Sigmoid colon (tissue), 7 donors: ENCODE measurements at places on chromosomes 13 and 19. TPM values are rescaled to one million over a fixed set of nuclear protein-coding genes. Genes with fewer than 3 reads are reported as not detected.

- DNase-seq: no peak
Observed at GRCh38 chr13:31733647-31734046, 5.7 kb upstream of the RXFP2 start.

DNA sequence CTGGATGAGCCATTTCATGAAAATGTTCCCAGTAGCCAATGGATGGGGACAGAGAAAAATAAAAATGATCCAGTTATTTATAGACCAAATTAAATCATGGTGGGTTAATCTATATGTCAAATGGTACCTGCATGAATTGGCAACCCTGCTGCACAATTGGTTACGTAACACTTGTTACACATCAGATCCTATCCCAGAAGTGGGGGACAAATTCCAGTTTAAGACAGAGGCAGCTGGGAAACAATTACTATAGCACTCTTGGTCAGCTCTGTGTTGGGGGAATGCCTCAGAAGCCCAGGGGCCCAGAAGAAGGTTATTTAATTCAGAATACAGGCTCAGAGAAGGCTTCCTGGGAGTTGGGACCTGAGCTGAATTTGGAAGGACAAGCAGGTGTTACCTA is 81.1 kb upstream of the FLT1 start:
- no peak for DNase-seq

DNA sequence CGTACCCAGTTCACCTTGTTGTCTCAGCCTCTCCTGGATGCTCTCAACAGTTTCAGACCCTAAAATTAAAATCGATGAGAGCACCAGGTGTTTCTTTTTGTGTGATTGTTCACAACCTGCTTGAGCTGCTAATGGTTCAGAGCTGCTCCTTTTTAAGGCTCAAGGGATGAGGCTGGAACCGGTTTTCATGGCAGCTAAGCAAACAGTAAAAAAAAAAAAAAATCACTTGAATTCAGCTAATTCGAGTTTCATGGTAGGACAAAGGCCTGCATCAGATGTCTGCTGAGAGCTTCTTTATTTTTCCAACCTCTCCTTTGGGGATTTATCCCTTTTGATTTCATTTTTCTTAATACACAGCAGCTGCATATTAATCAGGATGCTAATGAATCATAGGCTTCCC is 6.5 kb downstream of the SYCE2 start:
- no peak for DNase-seq

GRCh38 chr19:44668985-44669764 is 2.1 kb upstream of the CEACAM19 start:
- DNase-seq: no peak

The GPR32 gene
- total RNA-seq: not detected

The HIPK4 gene
- not detected for total RNA-seq
